ENCODE measurements at places on chromosomes 5 and 9. TPM values are rescaled to one million over a fixed set of nuclear protein-coding genes. Genes with fewer than 3 reads are reported as not detected.

Gene UGT3A1
- polyA plus RNA-seq, result not detected

Gene CRHBP
- polyA plus RNA-seq, result not detected

Gene GRIN3A
- polyA plus RNA-seq, result not detected

Gene NEUROG1
- not detected for polyA plus RNA-seq

Gene DNAJC21
- polyA plus RNA-seq, result 14.8 TPM

Gene ANXA6
- polyA plus RNA-seq, result 298 TPM

Gene MEGF10
- polyA plus RNA-seq, result not detected

Gene SLC4A9
- not detected for polyA plus RNA-seq

Gene DOCK2
- 114 TPM for polyA plus RNA-seq

Gene SLC6A19
- polyA plus RNA-seq, result not detected

Gene CDK5RAP2
- polyA plus RNA-seq, result 38.9 TPM

Gene ISCA1
- 27.5 TPM for polyA plus RNA-seq

Gene SVEP1
- not detected for polyA plus RNA-seq

Gene GABBR2
- polyA plus RNA-seq, result not detected

Gene C7
- not detected for polyA plus RNA-seq

Gene CACFD1
- 15.9 TPM for polyA plus RNA-seq

Gene GPRIN1
- 0.35 TPM for polyA plus RNA-seq

Gene OR1K1
- not detected for polyA plus RNA-seq

Gene ENDOG
- 15.3 TPM for polyA plus RNA-seq

Gene CSF1R
- polyA plus RNA-seq, result 0.10 TPM

Gene ZNF169
- 3.2 TPM for polyA plus RNA-seq

Gene NME5
- polyA plus RNA-seq, result not detected

Gene INSL4
- not detected for polyA plus RNA-seq

Gene AMACR
- 6.9 TPM for polyA plus RNA-seq

Gene OLFM1
- 0.20 TPM for polyA plus RNA-seq

Gene PCDHB13
- 0.05 TPM for polyA plus RNA-seq

Gene KCTD16
- polyA plus RNA-seq, result not detected

Gene ENTPD2
- polyA plus RNA-seq, result not detected

Gene C5orf46
- polyA plus RNA-seq, result not detected

Gene ANKRD20A1
- not detected for polyA plus RNA-seq

Gene C5orf22
- polyA plus RNA-seq, result 16.7 TPM

Gene WDR38
- not detected for polyA plus RNA-seq

Gene FABP6
- not detected for polyA plus RNA-seq

Gene GAS1
- 0.26 TPM for polyA plus RNA-seq

Gene CDC25C
- not detected for polyA plus RNA-seq

Gene FOXD1
- not detected for polyA plus RNA-seq

Gene IL7R
- 15.1 TPM for polyA plus RNA-seq

Gene CKS2
- polyA plus RNA-seq, result 61.3 TPM

Gene FREM1
- polyA plus RNA-seq, result not detected

Gene KYAT1
- polyA plus RNA-seq, result 11.4 TPM

Gene ANKRD34B
- not detected for polyA plus RNA-seq

Gene PFN3
- not detected for polyA plus RNA-seq

Gene GZMA
- polyA plus RNA-seq, result 19.5 TPM

Gene MAMDC4
- polyA plus RNA-seq, result 0.11 TPM

Gene ITK
- polyA plus RNA-seq, result 5.6 TPM
